Suppressor macrophage treated with lipopolysaccharide for 1 hour (primary cell): ENCODE measurements at places on chromosomes 13 and 19.
A peak's percentile ranks its signal among the peaks of the same experiment; 100 is the strongest.

DNA sequence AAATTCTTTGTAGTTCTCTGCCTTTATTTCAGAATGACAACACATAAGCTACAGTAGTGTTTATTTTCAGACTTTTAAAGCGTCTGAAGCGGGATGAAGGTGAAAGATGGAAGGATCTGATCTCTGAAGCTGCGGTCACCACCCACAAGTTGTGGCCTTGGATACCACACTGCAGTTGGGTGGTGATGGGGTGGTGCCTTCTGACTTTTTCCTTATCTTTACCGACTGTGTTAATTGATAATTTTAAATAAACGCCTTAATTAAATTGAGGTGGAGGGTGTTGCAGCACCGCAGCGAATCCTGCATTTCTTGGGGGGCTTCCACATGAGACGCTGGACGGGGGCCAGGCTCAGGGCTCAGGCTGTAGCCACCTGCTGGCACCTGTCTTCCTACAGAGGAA lies 1.3 kb downstream of the TFDP1 start:
- DNase-seq, result no peak

GRCh38 chr19:18868380-18869022 lies 27.5 kb downstream of the CERS1 start:
- no peak for DNase-seq

DNA sequence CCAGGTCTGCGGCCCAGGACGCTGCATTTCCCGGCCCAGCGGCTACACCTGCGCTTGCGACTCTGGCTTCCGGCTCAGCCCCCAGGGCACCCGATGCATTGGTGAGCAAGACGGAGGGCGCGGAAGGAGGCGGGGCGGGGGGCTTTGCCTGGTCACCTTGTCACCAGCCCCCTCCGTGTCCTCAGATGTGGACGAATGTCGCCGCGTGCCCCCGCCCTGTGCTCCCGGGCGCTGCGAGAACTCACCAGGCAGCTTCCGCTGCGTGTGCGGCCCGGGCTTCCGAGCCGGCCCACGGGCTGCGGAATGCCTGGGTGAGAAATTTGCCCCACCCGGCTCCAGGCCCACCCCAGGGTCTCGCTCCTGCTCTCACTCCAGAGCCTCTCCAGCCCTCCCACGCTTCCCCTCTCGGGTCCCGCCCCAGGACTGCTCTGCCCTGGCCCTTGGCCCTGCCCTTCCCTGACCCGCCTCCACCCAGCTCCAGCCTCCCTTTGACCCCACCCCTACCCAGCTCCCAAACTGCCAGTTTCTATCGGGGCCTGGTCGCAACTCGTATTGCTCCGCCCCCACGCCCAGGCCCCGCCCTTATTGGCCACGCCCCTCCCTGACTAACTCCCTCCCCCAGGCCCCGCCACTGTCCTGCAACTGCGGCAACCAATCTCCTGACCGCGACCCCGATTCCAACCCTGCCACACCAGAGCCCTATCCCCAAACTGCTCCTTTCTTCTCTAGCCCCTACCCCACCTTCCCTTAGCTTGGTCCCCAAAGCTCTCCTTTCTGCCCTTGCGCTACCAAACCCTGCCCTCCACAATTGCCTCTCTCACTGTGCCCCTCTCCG lies 8.6 kb downstream of the LTBP4 start:
- peak; percentile 95 for DNase-seq

DNA sequence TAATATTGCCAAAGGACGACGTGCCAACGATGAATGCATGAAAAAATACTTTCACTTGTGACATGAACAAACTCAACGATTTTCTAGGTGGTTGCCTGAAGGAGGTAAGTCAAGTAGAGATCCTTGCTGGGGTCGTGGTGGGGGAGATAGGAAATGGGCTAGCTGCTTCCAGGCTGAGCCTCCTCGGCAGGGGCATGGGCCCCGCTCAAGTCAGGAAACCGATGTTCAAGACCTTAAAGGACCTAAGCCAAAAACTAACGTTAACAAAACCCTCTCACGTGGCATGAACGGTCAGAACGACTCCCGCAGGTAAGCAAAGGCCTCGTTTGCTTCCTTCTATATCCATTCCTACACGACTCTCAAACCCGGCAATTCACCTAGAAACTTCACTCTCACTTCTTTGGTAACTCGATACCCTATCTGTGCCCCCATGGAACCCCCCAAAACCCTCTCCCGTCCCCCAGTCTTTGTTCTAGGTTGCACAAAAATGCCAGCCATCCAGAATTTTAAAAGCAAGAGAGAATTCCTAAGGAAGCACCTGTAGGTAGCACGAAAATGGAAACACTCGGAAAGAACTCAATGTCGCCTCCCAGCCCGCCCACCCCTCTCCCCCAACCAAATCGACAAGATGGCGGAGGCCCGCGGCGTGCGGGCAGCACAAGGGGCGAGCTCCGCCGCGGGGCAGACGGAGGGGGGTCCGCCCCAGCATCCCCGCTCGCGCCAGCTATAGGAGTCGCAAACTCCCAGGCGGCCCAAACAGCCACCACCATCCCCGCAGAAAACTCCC lies 13.6 kb downstream of the ACP4 start:
- peak; percentile 27 for DNase-seq

DNA sequence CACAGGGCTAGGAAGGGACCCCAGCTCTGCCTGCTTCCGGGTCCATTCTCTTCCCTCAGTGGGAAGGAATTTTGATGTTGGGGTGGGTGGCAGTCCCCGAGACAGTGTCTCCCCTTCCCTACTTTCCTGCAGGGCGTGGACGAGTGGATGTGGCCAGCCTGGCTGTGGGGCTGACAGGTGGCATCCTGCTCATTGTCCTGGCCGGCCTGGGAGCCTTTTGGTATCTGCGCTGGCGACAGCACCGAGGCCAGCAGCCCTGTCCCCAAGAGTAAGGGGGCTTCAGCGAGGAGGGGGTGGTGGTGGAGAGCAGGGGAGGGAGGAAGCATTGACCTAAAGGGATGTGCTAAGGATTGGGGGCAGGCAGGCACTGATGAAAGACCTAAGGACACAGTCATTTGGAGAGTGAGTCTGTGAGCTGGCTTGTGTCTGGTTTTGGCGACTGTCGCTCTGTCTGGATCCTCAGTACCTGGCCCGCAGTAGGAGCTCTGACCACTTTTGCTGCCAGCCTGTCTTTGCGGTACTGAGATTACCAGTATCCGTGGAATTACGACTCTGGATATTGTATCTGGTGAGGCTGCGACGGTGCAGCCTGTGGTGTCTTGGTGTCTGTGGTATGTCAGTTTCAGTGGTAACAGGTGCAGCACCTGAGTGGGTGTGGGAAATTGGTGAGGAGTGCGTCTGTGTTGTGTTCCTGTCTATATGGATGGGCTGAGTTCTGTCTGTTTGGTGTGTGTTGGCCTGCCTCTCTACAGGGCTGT lies 2.4 kb upstream of the PRR12 start:
- DNase-seq, result no peak

DNA sequence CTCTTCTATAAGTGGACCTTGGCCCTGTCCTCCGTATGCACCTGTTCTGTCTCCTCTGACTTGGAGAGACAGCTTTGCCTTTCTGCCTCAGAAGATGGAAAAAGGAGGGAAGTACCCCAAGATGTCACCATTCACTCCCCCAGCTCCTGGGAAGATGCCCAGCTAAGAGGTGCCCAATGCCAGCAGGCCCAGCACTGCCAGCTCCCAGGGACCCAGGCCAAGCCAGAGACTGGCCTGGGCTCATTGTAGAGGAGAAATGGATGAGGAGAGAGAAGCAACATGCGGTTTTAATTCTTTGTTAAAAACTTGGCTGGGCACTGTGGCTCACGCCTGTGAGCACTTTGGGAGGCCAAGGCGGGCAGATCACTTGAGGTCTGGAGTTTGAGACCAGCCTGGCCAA lies 111.5 kb upstream of the ZNF507 start:
- no peak for DNase-seq

- DNase-seq, result no peak
Observed at GRCh38 chr13:33227927-33228647, 57.5 kb downstream of the STARD13 start.

- DNase-seq, result no peak
Observed at GRCh38 chr19:51242881-51243630, 7.8 kb upstream of the SIGLECL1 start.

DNA sequence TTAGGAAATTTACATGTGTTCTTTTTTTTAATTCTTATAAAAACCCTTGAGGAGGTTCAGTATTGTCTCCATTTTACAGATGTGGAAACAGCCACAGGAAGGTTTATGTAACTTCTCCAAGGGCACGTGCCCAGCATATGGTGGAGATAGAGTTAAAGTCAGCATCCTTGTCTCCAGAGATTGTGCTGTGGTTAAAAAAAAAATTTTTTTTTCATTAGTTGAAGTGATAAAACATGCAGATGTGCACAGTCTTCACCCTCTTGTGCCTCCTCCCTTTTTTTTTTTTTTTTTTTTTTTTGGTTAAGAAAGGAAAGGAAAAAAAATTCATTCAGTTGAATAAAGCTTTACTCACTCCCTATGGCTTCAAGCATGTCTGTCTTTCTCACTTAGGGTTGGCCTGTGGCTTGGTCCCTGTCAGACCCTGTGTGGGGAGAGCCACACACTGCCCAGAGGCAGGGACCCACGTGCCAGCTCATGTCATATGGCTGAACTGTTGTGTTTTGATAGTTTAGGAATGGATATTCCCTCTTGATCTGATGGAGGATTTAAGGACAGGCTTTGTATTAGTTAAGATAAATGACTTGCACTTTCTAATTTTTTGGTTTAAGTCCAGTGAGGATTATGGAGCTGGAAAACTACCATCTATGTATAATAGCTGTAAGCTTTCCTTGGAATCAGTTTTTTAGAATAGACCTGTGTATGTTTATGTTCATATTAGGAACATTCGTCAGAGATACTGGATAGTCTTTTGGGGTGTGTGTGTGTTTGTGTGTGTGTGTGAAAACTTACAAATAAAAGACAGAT lies 19.3 kb downstream of the RNASEH2B start:
- no peak for DNase-seq

DNA sequence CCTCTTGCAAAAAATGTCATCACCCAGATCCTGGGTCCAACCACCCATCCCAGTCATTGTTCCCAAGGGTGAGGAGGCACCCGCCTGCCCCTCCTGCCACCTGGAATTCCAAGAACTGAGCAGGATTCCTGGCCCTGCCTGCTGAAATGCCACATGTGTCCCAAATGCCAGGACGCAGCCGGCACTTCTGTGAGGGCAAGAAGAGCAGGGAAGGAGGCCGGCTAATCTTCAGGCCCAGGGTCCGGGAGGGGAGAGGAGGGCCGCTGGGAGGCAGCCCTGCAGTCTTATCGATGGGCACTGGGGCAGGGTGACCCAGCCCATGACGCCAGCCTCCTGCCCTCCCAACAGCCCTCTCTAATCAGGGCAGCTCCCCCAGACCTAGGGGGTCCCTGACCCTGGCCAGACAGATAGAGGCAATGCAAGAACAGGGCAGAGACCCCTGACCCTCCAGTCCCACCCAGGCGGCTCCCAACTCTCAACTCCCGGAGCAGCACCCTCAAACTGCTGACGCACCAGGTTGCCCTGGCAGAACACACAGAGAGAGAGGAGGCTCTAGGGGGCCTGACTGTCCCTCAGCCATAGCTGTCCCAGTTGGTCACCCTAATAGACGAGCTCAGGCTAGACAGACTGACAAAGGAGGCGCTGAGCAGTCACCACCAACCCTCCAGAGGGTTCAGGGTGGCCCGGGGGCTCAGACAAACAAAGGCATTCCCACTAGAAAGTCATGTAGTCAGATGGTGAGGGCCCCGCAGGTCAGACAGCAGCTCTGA lies 1.5 kb downstream of the MFSD12 start:
- DNase-seq, result peak; percentile 5

DNA sequence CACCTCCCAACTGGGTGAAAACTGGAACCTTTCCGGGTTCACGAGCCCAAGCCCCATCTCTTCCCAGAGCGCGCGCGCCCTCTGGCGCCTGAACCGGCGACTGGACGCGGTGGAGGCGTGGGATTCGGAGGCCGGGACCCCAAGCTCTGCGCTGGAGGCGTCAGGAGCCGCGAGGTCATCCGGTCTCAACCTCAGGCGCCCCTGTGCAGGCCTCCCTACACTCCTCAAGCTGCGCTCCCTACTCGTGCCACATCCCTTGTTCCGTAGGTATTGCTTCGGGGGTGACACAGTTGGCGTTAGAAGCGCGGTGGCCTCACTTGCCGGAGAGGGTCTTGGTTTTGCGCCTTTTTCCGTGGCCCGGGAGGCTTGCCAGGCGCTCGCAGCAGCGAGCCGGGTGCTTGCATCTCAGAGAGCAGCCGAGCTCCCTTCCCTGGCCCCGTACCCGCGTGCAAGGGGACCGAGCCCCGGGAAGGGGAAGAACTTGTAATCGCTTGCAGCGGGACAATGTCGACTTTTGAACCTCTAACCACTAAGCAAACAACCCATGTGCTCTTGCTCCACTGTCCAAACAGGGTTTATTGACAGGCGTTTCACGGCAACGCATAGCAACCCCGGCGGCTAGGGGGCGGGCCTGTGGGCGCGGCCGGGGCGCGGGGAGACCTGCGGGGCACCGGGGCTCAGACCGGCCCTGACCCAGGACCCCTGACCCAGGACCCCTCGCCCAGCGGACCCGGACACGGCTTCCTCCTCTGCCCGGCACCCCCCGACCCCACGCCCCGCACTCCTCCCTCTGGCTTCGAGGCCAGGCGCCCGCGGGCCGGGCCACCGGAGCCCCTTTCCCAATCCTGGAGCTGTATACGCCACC lies 8.5 kb downstream of the CDX2 start:
- DNase-seq, result peak; percentile 80

- DNase-seq, result no peak
Observed at GRCh38 chr13:97631158-97631557, 197.2 kb downstream of the RAP2A start.

- DNase-seq, result no peak
Observed at GRCh38 chr13:40206241-40207000, 460.0 kb downstream of the FOXO1 start.

GRCh38 chr13:49622174-49622946 lies 5.9 kb upstream of the ARL11 start:
- no peak for DNase-seq

GRCh38 chr19:48935864-48936263 lies 2.4 kb downstream of the DHDH start:
- no peak for DNase-seq

DNA sequence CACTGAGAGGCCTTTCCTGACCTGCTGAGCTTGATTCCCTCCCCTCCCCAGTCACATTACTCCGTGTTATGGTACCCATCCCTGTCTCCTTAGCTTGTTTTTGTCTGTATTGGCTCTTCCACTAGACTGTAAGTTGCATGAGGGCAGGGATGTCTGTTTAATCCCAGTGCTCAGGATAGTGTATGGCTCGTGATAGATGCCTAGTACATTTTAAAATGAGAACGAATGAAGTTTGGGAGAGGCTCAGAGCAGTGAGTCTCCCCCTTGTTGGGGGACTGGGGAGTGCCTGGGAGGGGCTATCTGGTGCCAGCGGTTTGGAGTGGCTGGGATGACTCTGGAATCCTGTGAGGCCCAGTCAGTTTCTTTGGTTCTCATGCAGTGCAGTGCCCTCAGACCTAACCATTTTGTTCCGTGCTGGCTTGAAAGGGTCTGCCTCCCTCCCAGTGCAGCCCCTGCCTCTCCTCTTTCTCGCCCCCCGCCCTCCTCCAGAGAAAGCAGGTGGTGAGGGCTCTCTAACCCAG lies 35.5 kb downstream of the ACTN4 start:
- no peak for DNase-seq
